ENCODE measurements at places on chromosomes 6 and 20. TPM values are rescaled to one million over a fixed set of nuclear protein-coding genes. Genes with fewer than 3 reads are reported as not detected.

DNA sequence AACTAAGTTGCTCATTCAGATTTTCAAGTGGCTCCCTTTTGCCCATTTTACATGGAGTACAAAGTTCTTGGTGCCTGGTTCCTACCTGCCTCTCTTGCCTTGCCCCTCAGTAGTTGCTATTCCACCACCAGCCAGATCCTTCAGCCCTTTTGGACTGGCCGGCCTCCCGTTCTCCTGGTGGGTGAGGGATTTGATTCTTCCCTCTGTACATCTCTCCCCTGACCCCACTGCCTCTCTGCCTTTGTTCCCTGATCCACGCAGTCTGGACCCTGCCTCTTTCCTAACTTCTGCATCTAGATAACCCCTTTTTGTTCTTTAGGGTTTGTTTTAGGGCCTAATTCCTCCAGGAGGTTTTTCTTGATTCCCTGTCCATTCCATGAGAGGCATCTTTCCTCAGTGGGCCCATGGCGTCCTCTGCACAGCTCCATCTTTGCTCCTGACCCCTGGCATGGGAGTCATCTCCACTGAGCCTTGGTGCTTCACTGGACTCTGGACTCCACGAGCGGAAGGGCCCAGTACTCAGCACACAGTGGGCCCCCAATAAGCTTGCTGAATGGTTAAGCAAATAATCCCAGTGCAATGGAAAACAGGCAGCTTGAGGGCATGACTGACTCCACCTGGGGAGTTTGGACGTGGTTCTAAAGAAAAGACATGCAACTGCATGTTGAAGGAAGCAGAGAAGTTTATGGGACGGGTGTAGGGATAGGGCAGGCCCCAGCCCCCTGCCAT is 309.3 kb upstream of the SUPT3H start:
- DNase-seq: no peak

DNA sequence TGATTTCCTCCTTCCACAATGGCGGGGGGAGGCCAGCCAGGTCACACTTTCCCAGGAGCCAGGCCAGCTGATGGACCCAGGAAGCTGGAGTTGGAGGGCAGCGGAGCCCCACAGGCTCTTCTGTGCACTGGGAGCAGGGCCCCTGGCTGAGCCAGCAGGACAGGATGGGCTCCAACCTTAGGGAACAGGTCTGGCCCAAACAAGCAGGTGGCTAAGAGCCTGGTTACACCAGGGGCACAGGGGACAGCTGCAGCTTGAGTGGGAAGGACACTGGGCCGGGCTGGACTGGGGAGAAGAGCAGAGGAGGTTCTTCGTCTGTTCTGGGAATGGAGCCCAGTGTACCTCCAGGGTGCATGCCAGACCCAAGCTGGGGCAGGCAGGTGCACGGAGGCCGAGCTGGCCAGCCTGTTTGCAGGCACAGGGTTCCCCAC is 102.3 kb downstream of the DLL1 start:
- no peak for DNase-seq

DNA sequence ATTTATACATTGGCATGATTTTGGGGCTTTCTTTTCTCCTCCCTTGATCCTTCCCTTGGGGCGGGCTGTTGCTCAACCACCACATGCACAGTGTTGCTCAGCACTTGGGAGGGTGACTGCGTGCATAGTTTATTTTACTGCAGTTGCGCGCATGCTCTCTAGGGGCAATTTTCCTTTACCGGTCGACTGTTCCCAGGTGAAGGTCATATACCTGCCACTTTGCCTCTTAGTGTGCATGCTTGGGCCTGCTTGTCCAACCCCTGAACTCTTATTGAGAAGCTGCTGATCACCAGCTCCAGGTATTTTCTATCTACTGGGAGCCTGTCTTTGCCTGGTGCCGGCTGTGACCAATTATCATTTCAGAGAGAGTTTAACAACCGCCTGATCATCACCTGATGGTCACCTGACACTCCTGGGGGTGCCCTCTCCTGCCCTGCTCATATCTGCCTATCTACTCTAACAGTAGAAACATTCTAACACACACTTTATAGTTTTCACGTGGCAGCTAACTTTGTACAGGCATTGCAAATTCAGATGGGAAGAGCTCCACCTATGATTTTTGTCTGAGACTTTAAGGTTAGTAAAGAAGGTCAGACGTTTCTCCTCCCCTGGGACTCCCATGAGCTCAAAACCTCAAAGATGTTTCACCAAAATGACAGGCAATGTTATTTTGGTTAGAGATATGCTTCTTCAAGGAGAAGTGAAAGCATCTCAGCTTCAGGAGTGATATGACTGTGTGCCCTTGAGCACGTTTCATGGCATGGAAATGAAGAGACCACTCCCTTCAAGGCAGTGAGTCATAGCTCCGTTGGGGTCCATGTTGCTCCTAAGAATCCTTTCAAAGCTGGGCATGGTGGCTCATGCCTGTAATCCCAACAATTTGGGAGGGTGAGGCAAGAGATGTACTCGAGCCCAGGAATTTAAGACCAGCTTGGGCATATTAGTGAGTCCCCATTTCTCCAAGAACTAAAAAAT is 227.5 kb upstream of the MYLIP start:
- DNase-seq: no peak

- no peak for DNase-seq
Observed at GRCh38 chr20:60304931-60305330, 346.7 kb downstream of the CDH26 start.

GRCh38 chr6:76351275-76351674 is 278.8 kb upstream of the IMPG1 start:
- DNase-seq: no peak

DNA sequence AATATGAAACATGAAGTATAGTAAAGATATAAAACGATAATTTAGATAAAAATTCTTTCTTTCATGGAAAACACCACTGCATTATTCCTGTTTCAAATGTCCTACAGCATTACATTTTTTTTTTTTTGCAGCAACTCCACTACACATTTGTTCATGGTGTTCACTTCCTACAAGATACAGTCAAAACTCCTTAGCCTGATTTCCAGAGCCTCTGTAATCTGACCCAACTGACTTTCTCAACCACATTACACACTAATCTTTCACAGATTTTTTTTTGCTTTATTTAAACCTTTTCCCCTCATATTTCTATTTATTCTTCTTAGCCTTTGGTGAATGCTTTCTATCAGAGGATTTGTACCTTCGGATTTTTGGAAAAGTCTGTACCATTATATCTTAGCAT is 176.5 kb upstream of the PDE7B start:
- no peak for DNase-seq

DNA sequence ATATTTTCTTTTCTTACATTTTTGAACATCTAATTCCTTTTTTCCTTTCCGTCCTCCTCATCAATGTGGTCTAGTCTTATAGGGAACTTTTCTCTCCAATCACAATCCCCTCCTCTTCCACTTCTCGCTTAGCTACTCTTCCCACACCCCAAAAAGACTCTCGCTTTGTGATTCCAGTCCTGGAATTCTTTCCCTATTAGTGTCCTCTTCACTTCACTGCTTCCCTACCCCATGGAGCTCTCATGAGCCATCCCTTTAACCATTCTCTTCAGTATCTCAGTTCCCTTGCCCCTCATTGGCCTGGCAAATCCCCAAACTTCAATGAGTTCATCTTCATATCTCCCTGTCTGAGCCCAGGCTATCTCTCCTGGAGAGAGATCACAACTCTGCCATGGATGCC is 55.3 kb upstream of the CEP85L start:
- no peak for DNase-seq

DNA sequence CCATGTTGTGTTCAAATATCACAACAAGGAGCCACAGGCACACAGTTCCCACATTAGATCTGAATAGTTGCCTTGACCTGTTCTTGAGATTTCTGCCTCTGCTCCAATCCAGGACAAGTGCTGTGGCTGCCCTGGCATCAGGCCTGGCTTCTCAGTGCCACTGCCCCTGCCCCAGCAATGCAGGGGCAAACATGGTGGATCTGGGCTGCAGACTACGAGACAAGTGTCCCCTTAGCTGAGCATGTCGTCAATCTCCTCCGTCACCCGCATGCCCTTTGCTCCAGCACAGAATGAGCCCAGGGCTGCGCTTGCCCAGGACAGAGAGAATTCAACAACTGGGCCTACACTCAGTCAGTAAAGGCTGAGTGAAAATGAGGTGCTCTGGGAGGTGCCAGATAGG is 201.6 kb downstream of the SYNDIG1 start:
- no peak for DNase-seq

GRCh38 chr20:2301164-2301622 is 5.4 kb downstream of the TGM3 start:
- no peak for DNase-seq

GRCh38 chr6:169075915-169076654 is 177.6 kb downstream of the THBS2 start:
- no peak for DNase-seq

- no peak for DNase-seq
Observed at GRCh38 chr6:167756597-167756996, 70.1 kb upstream of the AFDN start.

- DNase-seq: no peak
Observed at GRCh38 chr6:137800762-137801161, 66.3 kb upstream of the TNFAIP3 start.

DNA sequence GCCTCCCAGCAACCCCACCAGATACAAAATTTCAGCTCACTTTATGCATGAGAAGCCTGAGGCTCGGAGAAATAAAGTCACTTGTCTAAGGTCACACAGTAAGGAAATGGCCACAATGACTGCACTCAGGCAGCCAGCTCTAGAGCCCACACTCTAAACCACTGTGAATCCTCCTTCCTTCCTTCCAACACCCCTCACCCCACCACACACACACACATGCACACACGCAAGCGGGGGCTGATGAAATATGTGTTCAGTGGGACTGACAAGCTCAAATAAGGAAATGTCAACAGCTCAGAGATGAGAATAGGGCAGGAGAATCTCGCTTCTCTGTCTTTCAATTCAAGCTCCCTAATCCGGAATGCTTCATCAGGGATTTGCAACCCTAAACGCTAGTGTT is 6.0 kb upstream of the BPIFA1 start:
- DNase-seq: no peak

GRCh38 chr6:154206141-154206540 is 150.5 kb downstream of the IPCEF1 start:
- no peak for DNase-seq

DNA sequence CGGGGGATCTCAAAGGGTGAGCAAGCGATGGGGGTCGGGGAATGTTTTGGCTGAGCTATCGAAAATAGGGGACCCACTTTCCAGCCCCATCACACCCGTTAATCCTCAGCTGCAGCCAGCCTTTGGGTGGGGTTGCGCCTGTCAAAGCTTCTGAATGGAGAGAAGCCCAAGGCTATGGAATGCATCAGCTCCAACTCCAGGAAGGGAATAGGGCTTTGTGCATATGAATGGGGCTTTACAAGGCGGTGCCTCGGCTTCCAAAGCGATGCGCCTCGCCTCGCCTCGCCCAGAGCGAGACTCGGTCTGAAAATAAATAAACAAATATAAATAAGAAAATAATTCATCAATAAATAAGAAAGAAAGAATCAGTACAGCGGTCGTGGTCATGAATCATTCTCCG is 751.4 kb upstream of the DEFB115 start:
- DNase-seq: no peak

DNA sequence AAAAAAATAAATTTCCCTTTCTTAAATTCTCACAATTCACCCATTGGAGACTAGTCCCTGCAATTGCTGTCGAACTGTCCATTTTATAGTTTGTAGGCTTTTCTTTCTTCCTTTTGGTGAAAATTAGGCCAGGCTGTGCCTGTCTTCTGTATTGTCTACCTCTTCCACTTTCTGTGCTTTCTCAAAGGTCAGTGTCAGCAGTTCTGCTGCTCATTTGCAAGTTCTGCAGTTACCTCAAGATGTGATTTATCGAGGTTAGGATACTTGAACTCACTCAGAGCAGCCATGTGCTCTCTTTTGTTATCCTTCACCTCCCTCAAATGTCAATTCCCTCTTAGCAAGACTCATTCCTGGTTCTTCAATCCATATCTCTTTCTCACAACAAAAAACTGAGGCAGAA is 179.1 kb downstream of the SLC35F1 start:
- no peak for DNase-seq

GRCh38 chr6:37308069-37308815 is 45.5 kb upstream of the RNF8 start:
- DNase-seq: peak; percentile 93

DNA sequence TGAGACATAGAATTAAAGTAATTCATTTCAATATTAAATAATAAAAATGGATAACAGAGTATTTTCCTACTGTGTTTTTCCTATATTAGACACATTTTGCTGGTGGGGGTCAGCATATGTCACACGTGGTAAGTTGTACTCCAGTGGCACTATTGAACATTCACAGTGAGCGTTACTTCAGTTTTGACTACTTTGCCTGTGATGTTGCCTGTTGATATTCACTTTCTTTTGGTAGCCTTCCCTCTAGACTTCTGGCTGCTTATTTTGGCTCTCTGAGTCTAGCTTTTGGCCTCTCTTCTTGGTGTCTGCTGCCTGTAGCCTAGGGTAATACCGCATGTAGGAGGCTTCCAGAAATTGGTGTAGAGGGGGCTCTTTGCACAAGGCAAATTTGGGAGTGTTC is 64.4 kb upstream of the TFB1M start:
- DNase-seq: no peak

DNA sequence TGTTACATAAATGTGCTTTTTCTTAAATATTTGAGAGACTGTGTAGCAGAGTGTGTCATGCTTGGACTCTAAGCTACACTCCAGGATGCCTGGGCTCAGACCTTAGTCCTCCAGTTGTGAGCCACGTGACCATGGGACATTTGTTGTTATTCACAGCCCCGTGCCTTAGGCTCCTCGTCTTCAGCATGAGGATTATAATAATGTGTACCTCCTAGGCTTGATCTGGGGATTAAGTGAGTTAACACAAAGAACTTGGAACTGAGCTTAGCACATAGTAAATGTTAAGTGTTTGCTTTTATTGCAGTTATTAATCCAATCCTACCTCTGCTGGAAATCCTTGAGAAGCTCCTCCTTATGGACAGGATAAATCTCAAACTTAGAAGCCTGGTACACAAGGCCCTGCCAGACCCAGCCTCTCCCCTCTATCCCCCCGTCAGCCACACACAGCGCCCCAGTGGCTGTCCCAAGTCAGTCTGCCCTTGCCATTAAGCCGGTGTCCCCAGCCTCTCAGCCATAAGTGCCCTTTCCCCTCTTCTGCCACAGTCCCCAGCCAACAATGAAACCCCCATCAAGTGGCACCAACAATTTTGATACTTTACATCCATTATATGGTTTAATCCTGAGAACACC is 177.5 kb downstream of the TMEM242 start:
- DNase-seq: no peak

DNA sequence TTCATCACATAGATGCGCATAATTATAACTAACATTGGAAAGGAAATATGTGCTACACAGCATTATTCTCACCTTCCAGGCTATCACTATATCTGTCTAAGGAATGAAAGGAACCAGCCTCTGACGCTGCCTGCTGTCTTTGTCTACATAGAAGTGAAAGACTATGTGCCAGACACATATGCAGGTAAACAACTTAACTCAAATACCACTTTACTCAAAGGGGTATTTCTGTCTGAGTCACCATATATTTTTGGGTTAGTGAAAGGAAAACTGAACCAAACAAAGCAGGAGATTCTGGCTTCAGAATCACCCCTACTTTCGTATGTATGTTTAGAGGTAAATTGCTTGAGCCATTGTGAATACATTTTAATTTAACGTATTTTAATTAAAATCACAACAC is 328.6 kb upstream of the PLCB4 start:
- DNase-seq: no peak

The HAO1 gene
- polyA plus RNA-seq: not detected

The SAMHD1 gene
- 28.4 TPM for polyA plus RNA-seq

The AGPAT1 gene
- polyA plus RNA-seq: 65.1 TPM

The ECI2 gene
- polyA plus RNA-seq: 88.6 TPM

The NSFL1C gene
- 96.7 TPM for polyA plus RNA-seq

The LGSN gene
- 0.91 TPM for polyA plus RNA-seq

The UBE2J1 gene
- polyA plus RNA-seq: 56.0 TPM

The CST7 gene
- polyA plus RNA-seq: 1.3 TPM

Measured in right lung (tissue), 10 donors.